Right lung (tissue), 10 donors: ENCODE measurements at places on chromosomes 12 and 14. TPM values are rescaled to one million over a fixed set of nuclear protein-coding genes. Genes with fewer than 3 reads are reported as not detected.

- no peak for DNase-seq
Measured at GRCh38 chr12:112992541-112993398, 14.5 kb downstream of the OAS2 start.

GRCh38 chr14:93591506-93591905 is 160.8 kb downstream of the UNC79 start:
- DNase-seq, result no peak

- no peak for DNase-seq
Measured at GRCh38 chr14:22383515-22384166, 205.4 kb downstream of the DAD1 start.

- DNase-seq, result no peak
Measured at GRCh38 chr12:20656600-20656999, 38.5 kb upstream of the SLCO1C1 start.

- DNase-seq, result no peak
Measured at GRCh38 chr14:104882325-104882973, 17.4 kb downstream of the CEP170B start.

Gene RNF212B
- 0.81 TPM for polyA plus RNA-seq

DNA sequence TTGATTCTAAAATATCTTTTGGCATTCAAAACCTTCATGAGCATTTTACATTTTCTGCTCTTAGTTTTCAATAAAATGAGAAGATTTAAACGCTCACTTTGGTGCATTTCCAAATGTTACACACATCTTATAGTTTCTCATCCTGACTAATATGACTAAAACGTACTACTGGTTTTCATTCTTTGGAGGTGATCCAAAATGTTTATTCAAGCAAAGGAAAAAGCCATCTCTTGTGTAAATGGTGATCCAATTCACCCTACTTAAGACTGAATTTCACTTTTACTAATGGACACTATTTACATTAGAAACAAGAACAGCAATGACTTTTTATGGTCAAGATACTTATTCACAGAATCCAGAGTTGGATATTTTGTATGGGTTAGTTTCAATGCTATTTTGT is 86.6 kb downstream of the KITLG start:
- no peak for DNase-seq
